Hippocampal formation (tissue), 2 donors: ENCODE measurements at places on chromosomes 5 and 9.

DNA sequence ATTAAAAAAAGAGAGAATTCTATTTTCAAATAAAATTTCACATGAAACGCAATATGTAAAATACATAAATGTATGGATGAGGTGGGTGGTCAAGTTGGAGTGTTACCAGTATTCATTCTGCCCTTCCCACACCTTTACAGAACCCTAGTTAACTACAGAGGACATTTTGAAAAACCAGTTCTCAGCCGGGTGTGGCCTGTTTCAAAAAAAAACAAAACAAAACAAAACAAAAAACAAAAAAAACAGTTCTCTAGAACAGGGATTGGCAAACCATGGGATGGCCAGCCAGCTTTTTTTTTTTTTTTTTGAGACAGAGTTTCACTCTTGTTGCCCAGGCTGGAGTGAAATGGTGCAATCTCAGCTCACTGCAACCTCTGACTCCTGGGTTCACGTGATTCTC, 28.4 kb upstream of the HK3 start:
- no peak for DNase-seq

GRCh38 chr9:130191749-130192120, 19.5 kb downstream of the NCS1 start:
- DNase-seq: peak; percentile 28

DNA sequence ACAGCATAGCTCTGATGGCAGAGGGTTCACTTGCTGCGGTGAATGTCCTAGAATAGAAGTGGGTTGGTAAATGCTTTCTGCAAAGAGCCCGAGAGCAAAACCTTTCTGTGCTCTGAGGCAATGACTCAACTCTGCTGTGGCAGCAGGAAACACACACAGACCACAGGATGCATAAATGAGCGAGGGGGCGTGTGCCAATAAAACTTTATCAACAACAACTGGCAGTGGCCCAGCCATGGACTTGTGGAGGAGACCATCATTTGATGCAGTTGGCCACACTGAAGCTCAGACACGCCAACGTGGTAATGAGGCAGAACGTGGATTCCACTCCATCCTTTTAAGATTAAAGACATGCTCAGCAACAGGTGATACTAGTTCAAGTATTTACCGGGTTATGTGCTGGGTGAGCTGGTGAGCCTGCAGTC, 6.8 kb downstream of the MRPL36 start:
- no peak for DNase-seq

DNA sequence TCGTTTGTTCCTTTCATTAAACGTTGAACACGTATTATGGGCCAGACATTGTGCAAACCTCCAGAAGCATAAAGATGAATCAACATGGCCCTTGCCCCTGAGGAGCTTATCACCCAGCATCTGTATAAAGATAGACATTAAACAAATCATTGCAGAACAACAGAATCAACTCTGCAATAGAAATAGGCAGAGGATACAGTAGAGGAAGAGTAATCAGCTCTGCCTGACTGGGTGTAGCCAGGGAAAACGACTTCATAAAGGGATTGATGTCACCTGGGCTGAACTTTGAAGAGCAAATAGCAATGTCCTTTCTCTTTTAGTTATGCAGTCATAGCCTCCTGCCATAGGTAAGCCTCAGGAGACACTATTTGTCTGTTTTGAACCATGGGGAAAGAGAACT, 13.4 kb downstream of the RGS7BP start:
- no peak for DNase-seq

- DNase-seq: no peak
These were observed 32.8 kb downstream of the ZNF608 start for GRCh38 chr5:124713595-124713994.

DNA sequence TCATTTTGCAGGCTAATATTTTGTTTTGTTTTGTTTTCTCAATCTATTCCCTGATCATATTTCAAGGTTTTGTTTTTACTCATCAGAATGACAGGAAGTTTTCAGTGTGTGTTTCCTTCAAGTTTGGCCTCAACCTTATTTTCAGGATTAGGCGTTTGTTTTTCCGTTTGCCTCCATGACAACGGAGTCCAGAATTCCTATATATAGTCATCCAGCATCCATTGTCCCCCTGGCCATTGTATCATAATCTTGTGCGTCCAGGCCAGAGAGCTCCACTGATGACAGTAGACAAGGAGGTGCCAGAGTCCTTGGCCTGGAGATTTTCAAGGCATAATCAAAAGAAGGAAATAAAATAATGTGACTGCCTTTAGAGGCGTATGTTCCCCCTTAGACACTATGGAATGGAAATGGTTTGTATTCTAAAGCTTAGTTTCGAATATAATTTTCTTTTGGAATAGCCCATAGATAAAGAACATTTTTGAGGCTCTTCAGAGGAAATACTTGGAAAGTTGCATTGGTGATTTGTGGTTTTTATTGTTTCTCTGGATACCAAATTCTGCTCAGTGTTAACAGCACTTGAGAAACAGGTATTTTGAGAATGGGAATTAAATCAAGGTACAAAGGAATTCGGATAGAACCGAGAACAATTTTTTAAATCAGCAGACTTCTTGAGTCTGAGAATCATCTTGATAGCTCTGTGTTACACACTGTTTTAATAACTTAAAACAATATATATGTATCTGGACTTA, 99.8 kb downstream of the ZNF462 start:
- no peak for DNase-seq

- no peak for DNase-seq
These were observed 10.9 kb upstream of the SLC24A2 start for GRCh38 chr9:19799784-19800183.

GRCh38 chr5:71955723-71956122, 151.6 kb upstream of the MAP1B start:
- DNase-seq: no peak

DNA sequence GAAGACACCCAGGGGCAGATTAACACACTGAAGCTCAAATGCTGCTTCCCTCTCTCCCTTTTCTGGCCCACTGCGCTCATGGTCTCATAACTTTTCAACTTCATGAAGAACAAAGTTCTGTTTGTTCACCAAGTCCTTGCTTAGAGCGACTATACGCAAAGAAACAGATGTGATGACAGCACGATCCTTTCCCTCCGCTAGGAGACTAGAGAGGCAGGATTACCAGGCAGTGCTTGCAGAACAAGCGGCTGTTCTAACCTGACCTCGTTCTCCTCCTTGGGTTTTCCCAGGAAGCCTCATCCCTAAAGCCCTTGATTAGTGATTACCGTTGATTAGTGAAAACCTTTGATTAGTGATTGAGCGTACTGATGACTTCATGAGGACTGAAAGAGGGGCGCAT, 649.9 kb downstream of the IRX1 start:
- no peak for DNase-seq

DNA sequence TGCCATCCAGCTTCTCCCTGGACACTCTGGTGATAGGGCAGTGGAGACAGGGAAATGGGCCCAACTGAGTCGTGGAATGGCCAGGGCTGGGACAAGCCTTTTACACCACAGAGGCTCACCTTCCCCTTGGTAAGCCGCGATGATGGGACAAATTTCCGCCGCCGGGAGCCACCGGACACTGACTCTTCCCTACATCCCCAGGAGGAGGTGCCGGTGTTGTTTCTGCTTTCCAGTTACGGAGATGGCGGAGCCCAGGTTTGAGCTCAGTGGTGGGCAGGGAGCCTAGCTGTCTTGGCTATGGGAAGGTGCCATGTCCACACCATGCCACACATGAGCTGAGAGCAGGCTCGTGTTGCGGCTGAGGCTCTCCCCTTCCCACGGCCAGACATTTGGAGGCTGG, 19.9 kb upstream of the WNK2 start:
- DNase-seq: no peak
